ENCODE measurements at places on chromosomes 4 and X.
A peak's percentile ranks its signal among the peaks of the same experiment; 100 is the strongest.

DNA sequence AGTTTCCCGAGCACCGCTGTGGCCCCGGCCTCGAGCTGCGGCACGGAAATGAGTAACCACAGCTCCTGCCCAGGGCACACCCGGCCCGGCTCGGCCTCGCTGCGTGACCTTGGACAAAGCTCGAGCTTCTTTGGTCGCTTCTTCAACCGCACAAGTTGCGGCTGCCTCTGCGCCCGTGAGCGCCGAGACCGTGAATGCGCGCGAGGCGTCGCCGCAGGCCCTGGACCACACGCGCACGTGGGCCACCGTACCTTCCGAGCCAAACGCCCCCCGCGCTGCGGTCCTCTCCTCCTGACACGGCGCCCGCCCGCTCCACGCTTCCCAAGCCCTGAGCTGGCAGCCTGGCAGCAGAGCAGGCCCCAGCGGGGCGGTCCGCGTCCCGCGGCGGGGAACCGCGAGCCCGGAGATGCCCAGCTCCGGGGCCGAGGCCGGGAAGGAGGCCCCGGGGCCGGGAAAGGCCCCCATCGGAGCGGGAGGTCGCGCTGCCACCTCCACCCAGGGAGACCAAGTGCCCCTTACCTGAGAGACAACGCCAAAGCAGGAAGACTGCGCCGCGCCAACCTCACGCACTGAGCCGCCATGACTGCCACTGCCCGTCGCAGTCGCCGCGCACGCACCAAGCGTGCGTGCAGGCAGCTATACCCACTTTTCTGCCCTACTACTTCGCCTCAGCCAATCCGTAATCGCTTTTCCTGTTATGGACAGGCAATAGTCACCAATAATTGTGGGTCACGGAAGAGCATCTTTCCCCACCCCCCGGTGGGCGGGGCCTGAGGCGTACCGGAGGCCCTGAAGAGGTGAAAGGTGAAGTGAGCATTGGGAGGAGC, at the start of gene GRPEL1:
GRPEL1 (minus strand) TSS at position 613 of the 827 bp plus-strand sequence; CDS start at position 581, 32 bp downstream.
- peak; percentile 100 for DNase-seq

GRCh38 chr4:79662651-79663050, 254.6 kb upstream of the GK2 start:
- no peak for DNase-seq

- no peak for DNase-seq
These were observed 17.7 kb downstream of the RGS12 start for GRCh38 chr4:3310301-3311094.

GRCh38 chrX:31546126-31546525, 474.3 kb upstream of the FTHL17 start:
- no peak for DNase-seq

GRCh38 chrX:50671661-50672060, 142.3 kb downstream of the SHROOM4 start:
- DNase-seq, result no peak

DNA sequence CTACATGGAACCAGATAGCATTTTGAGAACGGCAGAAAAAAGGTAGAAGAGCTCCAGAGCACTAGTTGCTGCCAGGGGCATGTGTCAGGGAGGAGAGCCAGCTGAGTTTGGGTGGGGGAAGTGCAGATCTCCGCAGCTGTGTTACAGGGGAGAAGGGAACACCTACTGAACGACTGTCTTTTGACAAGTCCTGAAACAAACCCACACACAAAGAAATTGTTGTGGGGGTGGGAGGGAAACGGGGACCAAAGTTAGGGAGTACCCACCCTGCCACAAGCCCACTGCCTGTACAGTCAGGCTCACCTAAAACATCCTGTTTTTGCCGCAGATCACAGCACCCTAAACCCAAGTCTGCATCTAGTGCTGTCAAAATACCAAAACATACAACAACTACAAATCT, 55.5 kb downstream of the LEF1 start:
- DNase-seq, result no peak

DNA sequence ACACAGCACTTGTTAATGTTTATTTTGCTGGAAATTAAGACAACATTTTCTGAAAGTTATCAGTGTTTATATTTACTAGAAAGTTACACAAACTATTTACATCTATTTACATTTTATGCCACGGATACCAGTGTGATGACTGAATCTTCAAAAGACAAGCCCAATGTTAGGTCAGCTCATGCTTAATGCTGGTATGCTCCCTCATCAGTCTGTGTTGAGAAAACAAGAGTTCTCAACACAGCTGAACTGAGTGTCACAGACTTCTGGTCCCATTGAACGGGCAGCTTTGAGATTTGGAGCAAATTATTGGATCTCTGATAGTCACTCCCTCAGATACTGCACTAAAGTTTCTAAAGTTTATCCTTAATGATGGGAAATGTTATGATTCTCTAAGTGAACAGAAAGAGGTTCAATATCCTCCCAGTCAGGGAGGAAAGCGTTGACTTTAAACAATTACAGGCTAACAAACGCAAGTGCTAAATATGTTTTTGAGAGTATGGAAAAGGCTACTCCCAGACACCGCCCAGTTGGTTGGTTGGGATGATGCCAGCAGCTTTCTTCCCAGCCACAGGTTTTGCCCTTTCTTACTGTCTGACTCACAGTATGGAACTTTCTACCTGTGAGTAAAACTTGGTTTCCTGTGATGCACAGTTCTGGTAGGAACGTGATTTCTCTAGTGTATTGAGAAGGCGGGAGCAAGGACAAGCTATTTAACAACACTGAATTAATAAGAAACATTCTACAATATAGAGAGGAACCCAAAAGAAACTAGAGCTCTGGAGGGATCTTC, 1293.6 kb upstream of the TENM3 start:
- DNase-seq, result no peak

- DNase-seq, result no peak
These were observed 541.9 kb upstream of the BOD1L1 start for GRCh38 chr4:14169460-14169859.
